ENCODE measurements at places on chromosomes 11 and 22.

GRCh38 chr11:42840176-42840829 is 471.5 kb upstream of the API5 start:
- DNase-seq = no peak

DNA sequence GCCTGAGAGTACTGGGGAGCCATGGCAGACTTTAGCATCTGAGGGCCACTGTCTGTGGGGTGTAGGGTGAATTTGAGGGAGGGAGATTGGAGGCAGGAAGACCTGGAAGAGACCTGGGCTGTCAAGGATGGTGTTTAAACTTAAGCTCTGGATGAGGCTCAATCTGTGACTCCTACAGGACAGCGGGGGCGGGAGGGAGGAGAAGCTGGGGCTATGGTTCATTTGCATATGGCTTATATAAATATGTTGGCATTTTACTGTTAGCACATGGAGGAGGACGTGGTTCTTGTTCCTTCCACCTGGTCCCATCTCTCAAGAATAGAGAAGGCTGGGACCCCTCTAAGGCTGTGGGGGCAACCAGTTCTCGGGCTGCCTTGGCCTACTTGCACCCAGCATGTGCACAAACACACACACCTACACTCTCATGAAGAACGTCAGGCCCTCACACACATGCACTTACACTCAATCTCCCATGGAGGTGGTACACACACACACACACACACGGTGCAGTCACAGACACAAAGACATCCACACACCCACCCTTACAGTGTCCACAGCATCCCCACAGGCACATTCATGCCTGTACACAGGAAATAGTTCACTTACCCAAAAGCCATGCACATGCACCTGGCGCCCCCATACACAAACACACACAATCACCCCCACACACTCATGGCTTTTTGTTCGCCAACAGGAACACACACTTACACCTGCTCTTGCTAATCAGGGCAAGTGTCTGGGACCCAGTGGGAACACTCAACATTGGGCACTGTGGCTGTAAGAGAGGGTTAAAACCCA is 81.3 kb downstream of the PDE2A start:
- no peak for DNase-seq

DNA sequence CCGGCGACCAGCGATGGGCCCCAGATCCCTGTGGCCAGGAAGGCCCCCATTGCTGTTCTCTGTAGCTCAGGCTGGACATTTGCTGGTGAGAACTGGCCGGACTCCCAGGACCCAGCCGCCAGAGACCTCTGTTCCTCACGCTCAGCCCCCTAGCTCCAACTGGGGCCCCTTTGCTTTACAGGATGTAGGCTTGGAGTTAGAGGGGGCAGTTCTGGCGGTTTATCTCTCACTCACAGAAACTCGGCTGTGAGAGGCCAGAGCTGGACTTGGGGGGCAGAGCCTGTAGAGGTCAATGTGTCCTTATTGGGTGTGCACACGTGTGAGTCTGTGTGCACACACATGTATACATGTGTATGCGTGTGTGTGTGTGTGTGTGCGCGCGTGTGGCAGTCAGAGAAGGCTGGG is 502 bp downstream of the SMIM38 start:
- no peak for DNase-seq

DNA sequence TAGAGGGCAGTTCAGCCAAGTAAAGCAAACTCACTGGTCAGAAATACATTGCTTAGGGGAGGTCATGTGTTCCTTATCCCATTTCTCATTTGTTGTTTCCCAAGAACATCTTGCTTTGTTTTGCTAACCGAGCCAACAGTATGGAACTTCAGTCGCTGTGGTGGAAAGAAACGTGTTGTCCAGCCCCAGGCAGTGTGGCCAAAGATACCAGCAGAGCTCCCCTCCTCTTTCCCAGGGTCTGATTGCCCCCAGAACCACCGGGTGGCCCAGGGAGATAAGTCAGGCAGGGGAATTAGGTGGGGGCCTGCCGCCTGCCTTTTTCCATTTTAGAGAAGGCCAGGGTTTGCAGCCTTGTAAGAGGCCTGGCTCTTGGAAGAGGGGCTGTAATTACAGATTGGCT is 98.7 kb upstream of the CRYBB3 start:
- DNase-seq = no peak

DNA sequence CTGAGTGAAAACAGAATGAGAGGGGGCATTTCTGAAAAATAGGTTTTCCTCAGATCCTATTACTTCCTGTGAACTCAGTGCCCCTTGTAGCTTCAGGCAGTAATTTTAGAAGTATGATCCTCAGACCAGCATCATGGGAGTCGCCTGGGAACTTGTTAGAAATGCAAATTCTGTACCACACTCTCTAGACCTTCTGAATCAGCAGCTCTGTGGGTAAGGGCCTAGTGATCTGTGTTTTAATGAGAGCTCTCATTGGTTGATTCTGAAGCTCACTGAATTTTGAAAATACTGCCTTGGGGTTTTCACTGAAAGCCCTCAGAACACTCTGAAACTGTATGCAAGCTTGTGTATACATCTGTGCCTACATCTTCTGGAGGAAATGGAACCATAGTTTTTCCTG is 647.2 kb upstream of the ANO5 start:
- DNase-seq = no peak

- DNase-seq = no peak
Observed at GRCh38 chr11:11020747-11021149, 162.9 kb upstream of the ZBED5 start.

DNA sequence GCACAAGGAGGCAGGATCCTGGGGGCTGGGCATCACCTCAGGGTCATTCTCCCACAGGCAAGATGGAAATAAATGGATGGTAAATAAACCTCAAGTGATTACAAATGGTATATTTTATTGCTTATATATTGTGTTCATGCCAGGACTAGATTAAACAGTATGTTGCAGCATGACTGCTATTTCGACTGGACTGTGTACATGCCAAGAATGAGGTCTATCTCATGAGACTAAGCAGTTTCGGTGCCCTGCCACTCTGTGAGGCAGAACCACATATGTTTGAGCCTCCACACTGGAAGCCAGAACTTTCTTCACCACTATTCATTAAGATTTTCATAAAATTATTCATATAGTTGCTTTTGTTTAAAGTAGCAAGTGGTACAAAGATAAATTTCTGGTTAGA is 140.2 kb downstream of the DDX10 start:
- no peak for DNase-seq

GRCh38 chr11:60193687-60194433 is 11.0 kb upstream of the MS4A6A start:
- DNase-seq = peak; percentile 36

DNA sequence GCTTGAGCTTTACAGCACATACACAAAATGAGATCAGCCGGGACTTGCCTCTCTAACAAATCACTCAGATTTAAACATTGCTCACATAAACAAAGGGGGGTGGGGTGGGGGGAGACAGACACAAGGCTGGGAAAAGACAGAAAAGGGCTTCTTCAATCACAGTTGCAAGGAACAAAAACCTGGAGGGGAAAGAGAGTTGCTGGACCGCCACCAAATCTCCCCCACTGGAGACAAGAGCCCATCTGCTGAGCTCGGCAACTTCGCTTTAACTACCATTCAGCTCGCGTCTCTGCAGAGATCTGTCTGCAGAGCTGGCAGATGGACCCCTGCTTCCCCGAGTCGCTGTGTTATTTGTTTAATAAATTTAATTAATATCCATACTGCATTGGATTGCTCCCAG is 165.0 kb downstream of the RCN1 start:
- no peak for DNase-seq

GRCh38 chr11:12859872-12860657 is 149.1 kb upstream of the RASSF10 start:
- DNase-seq = no peak

- DNase-seq = peak; percentile 49
Observed at GRCh38 chr11:134119094-134119493, 50.2 kb downstream of the JAM3 start.

DNA sequence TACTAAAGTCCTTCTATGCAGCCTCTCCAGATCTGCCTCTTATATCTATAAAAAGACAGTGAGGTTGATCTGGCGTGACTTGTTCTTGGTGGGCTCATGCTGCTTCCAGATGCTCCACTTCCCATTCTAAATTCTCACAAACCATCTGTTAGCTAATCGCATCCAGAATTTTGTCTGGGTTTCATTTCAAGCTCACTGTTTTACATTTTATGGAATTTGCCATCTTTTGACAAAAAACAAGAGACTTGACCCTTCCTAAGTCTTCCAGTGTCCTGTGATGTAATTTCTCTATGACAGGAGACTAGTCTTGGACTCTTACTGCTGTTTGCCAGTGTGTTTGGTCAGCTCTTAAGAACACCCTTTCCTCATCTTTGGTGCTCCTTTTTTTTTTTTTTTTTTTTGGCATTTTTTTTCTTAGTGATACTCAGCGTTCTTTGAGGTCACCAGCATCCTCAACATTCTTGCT is 23.0 kb downstream of the CRKL start:
- peak; percentile 88 for DNase-seq

GRCh38 chr11:130126516-130126915 is 33.1 kb upstream of the ST14 start:
- no peak for DNase-seq

DNA sequence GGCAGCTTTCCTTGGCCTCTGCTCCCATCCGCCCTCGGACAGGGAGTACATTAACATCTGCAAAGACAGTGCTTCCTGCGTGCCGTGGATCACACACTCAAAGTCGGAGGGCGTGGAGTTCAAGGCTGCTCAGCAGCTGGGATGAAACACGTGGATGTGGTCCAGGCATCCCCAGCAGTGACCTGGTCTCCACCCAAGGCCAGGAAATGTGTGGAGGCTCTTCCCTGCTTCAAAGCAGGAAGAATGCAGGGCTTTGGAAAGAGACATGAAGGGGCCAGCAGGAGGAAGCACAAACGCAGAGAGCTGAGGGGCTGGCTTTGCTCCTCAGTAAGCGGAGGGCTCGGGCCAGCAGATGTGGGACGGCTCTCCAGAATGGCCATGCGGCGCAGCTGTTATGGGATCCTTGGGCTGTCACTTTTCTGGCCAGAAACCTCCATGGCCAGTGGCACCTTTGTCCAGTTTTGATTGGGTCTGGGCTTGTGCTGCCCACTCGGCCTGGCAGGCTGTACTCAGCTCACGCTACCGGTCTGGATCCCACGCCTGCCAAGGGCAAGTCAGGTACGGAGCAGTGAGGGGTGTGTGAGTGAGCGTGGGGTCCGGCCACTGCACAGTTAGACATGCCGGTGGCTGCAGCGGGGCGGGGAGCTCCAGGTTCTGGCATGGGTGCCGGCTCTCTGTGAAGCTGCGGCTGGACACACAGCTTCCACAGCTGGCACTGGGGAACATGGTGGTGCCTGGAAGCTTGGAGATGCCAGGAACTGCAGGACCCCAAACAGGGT is 438.0 kb downstream of the TBC1D22A start:
- DNase-seq = no peak

DNA sequence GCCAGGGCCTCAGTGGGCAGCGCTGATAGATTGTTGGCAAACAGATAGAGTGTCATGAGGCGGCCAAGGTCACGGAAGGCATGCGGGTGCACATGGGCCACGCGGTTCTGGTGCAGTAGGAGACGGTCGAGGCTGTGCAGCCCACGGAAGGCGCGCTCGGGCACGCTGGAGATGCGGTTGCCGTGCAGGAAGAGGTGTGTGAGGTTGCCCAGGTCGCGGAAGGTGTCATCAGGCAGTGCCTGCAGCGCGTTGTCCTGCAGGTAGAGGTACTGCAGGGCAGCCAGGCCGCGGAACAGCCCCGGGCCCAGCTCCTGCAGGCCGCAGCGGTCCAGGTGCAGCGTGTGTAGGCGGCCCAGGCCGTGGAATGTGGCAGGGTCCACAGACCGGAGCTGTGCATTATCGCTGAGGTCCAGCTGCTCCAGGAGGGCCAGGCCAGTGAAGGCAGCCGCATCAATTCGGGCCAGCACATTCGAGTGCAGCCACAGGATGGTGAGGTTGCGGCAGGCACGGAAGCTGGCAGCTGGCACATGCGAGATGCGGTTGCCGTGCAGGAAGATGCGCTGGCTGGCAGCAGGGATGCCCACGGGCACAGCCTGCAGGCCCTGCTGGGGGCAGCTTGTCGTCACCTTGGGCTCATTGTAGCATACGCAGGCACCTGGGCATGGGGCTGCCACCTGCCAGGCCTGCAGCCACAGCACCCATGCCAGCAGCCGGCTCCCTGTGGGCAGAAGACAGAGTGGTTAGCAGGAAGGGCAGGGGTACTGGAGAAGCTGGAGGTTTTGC is 25.5 kb downstream of the RTN4R start:
- DNase-seq = no peak

GRCh38 chr11:108370990-108371389 is 96.3 kb downstream of the C11orf65 start:
- no peak for DNase-seq

DNA sequence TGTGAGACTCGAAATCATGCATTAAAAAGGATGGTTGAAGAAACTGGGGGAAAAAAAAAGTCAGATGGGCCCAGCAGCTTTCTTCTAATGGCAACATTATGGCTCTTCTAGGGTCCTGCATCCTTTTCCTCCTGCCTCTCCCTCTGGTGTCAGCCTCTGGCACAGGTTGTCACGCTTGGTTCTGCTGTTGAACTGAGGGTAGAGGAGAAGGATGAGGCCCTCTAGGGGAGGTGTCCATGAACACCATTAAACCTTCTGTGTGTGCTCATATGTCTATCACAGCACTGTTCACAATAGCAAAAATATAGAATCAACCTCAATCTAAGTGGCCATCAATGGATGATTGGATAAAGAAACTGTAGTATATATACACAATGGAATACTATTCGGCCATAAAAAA is 36.0 kb downstream of the BUD13 start:
- no peak for DNase-seq

DNA sequence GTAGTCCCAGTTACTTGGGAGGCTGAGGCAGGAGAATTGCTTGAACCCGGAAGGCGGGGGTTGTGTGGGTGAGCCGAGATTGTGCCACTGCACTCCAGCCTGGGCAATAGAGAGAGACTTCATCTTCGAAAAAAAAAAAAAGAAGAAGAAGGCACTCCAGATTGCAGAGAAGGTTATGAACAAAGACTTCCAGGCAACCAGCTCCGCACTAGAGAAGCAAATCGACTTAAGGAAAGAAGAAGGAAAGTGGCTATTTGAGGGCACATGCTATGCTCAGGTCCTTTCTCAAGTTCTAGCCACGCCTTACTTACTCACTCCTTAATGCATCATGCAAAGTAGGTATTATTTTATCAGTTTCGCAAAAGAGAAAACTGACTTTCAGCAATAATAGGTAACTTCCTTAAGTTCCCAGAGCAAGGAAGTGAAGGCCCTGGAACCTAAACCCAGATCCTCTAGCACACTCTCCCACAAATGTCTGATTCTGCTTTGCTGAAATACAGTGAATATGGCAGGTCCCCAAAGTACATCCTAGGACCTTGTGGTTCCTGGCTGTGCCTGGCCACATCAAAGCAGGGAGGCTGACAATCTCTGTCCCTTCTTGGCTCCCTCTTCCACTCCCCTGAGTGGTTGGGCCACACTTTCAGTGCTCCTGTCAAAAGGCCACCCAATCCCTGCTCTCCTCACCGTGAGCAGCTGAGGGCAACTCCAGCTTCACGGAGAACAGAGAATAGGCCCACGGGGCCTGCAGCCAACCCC is 14.2 kb downstream of the CD3E start:
- no peak for DNase-seq

GRCh38 chr11:64891215-64891848 is 12.9 kb upstream of the EHD1 start:
- no peak for DNase-seq

DNA sequence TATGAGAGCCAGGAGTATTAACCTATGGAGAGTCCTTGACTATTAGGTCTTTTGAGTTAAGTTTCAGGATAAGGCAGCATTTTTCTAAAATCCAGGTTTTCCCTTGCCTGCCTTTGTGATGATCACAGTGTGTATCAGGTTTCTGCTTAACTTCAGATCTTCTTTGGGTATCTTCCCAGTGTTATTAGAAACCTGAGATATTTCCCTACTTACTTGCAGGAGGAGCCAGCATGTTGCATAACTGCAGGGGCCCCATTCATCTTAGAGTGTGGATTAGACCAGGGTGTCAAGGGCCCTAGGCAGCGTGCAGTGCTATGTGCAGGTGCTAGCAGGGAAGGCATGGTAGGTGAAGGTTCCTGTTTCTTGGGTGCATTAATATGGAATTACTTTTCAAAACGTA is 69.5 kb downstream of the ZNRF3 start:
- DNase-seq = peak; percentile 27

Measured in AG10803 (cell line).